Kidney tubule cell (primary cell): ENCODE measurements at places on chromosomes 11 and 22.

DNA sequence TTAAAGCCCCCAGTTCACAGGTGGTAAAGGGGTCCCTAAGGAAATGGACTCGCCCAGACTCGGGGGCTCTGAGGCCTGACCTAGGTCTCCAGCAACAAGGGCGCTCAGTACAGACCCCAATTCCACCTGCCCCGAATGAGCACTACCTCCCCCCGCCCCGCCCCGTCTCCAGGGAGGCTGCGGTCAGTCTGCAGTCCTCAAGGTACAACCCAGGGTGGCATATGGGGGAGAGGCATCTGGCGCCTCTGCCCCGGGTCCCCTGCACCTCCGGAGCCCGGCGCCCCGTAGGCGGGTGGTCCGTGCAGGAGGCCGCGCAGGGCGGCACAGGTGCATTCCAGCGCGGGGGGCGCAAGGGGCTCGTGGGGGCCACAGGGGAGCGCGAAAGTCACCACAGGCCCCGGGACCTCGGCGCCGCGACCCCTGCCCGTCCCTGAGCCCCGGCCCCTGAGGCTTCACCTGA is 361 bp downstream of the CTSD start:
- no peak for DNase-seq

DNA sequence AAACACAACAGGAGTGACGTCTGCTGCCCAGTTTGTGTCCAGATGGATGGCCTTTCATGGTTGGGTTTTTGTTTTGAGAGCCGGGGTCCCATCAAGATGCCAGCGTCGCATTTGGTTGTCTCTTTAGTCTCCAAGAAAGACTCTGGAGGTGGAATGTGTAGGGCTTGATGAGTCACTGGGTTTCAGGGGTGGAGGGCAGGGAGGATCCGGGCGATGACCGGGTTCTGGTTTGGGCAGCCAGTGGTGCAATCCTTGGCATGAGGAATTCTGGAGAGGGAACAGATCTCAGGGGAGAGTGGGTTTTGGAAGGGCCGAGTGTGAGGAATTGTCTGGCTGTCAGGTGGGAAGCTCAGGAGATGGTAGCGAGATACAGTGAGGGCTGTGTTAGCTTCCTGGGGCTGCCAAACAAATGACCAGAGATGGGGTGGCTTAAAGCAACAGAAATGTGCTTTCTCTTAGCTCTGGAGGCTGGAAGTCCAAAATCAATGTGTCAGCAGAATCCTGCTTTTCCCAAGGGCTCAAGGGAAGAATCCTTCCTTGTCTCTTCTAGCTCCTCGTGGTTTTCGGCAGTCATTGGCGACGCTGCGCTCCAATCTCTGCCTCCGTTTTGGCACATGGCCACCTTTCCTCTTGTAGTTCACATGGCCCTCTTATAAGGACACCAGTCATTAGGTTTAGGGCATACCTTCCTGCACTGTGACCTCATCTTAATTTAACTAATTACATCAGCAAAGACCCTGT is 26.4 kb upstream of the PPFIA1 start:
- peak; percentile 43 for DNase-seq

- no peak for DNase-seq
Observed at GRCh38 chr11:92455210-92455790, 230.7 kb downstream of the FAT3 start.

- peak; percentile 95 for DNase-seq
Observed at GRCh38 chr11:12854829-12855228, 154.3 kb upstream of the RASSF10 start.

GRCh38 chr22:46366327-46366731 is 30.8 kb downstream of the TRMU start:
- no peak for DNase-seq

GRCh38 chr11:102981324-102981910 is 25.9 kb upstream of the MMP13 start:
- DNase-seq: no peak

DNA sequence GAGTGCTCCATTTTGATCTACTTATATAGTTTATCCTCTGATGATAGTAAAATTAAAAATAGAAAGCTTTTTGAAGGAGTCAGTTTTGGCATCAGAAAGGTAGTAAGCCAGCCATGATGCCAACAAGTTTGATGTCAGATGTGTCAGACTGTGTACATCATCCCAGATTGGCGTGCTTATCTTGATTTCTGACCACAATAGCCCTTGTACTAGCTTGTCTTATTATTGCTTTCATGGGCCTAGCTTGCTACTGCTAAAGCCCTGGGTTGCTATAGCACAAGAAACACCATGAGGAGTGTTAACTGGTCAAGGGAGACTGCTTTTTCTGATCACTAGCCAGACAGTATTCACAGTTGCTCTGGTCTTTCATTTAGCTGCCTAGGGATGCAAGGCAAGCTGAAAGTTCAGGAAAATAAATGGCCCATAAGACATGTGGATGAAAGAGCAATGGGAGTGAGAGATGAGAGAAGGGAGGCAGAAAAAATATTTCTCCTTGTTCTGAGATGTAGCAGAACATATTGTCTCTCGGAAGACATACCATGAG is 1038.5 kb downstream of the JRKL start:
- DNase-seq: no peak

DNA sequence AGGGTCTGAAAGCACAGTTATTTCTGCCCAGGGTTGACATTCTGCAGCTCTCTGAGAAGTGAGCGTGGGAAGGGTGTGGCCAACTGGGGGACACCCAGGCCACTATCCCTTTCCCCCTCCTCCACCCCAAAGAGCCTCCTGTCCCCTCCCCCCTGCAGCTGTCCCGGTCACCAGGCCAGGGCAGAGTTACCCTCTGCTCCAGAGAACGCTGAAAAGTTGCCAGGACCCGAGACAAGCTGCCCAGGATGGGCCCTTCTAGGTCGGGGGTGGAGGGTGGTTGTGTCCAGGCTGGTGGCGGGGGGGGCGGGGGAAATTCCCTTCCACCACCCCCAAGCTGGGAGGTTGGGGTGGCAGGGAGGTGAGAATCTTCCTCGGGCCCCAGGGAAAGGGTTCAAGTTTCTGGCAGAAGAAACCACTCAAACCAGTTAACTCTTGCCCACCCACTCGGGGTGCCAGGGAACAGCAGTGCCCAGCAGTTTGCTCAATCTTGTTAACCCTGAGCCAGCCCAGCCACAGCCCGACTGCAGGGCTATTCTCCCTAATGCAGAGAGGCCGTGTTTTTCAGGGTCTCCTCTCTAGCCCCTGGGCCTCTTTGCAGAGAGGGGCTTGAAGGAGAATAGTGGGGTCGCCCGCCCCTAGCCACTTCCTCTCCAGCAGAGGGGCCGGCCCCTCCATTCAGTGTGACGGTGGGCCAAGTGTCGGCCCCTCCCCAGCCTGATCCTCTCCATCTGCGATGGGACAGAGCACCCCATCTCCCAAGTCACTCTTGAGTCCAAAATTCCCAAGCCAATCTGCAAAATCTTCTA is 697 bp downstream of the LGALS1 start:
- peak; percentile 35 for DNase-seq

GRCh38 chr11:117828611-117829368 is 4.2 kb upstream of the FXYD2 start:
- DNase-seq: peak; percentile 87

- DNase-seq: peak; percentile 76
Observed at GRCh38 chr11:17405232-17406005, 17.0 kb upstream of the KCNJ11 start.

GRCh38 chr22:44670220-44670988 is 31.6 kb upstream of the PRR5 start:
- no peak for DNase-seq

DNA sequence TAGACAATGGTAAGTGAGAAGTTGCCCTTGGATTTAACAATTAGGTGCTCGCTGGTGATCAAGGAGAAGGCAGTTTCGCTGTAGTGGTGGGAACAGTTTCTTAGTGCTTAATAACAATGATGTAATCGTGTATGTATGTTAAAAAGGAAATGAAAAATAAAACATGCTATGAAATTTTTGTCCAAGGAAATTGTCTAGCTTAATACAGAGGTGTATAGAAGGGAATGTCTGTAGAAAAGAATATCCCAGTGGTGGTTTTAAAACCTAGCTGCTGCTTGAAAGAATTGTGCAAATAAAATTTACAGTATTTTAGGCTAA is 53.1 kb downstream of the SWAP70 start:
- no peak for DNase-seq

- peak; percentile 10 for DNase-seq
Observed at GRCh38 chr11:4610258-4610935, 2.4 kb upstream of the TRIM68 start.

- DNase-seq: peak; percentile 82
Observed at GRCh38 chr22:33302049-33302545, 243.9 kb upstream of the SYN3 start.

GRCh38 chr11:13043912-13044628 is 35.0 kb downstream of the RASSF10 start:
- DNase-seq: no peak

DNA sequence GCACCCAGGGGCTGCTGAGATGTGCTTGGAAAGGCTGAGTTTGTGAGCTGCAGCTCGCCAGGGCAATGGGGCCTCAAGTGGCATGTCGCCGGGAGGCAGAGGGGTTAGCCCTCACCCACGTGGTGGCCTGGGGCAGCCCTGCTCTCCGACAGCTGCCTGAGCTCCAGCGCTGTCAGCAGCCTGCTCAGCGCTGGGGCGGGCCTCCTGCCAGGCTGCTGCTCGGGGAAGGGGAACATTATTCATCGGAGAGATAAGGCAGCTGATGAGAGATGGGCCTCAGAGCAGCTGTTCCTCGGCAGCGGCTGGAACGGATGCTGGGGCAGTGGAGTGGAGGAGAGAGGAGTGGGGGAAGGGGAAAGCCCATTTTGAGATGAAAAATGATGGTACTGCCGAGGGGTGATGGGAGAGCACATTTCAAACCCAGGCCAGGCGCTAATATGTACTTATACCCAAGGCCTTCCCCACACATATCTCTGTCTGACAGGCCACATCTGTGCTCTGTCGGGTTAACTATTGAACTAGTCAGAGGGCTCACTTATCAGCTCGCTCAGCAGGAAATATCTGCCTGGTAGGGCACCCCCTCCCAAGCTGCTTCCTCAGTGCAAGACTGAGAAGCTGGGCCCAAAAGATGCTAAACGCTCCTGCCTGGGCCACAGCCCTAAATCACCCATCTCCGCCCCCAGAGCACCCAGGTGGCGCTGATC is 79.5 kb downstream of the TIMP3 start:
- DNase-seq: peak; percentile 17

GRCh38 chr11:84022695-84023094 is 736.5 kb upstream of the CCDC90B start:
- DNase-seq: no peak

DNA sequence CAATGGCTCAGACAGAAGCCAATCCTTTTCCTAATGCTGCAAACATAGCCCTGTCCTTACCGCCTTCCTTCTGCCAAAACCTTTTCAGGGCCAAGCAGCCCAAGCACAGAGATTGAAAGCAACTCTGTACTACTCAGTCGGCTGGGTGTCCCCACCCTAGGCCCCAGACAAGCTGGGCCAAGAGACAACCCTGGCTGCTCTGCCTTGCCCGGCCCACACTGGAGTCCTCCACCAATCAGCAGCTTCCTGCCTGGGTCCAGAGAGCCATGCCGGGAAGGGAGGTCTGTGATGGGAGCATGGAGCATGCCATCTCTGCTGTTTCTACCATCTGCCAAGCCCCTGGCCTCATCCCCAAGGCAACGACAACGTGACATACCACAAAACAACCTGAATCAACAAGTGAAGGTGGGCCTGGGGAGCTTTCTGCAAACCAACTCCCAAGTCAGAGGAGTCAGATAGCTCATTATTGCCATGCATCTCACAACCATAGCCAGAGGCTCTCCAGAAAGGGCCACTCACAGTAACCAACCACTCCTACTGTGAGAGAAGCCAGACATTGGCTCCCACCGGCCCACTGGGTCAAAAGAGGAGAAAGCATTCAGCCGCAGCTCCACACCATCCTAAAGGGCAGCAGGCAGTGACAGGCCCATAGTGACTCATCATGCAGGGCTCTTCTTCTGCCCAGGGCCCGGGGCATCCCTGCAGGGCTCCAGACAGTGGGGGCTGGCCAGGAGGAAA is 18.2 kb downstream of the PATZ1 start:
- DNase-seq: no peak

DNA sequence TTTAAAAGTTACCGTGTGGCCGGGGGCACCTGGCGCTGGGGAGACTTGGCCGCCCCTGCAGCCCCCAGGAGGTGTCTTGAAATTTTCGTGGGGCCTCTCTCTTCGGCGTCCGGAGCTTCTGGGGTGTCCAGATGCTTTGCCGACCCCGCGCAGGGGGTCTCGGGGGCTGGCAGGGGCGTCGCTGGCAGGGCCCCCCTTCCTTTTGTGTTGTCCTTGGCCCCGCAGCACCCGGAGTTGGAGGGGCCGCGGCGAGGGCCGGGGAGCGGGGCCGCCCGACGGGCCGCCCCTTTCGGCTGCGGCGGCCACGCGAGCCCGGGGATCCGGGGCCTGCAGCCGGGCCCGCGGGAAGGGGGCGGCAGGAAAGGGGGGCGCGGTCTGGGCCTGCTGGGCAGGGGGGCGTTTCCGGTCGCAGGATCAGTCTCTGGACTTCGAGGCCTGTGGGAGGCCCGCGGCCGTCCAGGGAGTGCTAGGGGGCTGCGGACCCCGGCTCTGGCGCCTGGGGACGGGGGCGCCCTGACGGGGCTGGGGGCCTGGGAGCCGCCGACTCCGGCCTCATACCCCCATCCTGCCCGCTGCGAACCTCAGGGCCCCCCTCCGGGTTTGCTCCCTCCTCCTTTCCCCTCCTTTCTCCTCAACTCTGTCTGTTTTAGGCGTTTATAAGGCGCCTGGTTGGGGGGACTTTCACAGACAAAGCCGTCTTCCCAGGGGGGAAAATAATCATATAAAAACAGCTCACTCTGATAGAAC is 869 bp downstream of the ZC3H7B start:
- no peak for DNase-seq

GRCh38 chr22:16601437-16602223 is 9.0 kb upstream of the CCT8L2 start:
- peak; percentile 45 for DNase-seq

GRCh38 chr22:43447380-43447779 is 35.6 kb downstream of the MPPED1 start:
- DNase-seq: no peak

- no peak for DNase-seq
Observed at GRCh38 chr11:107157809-107158187, 139.5 kb upstream of the GUCY1A2 start.

GRCh38 chr11:46385169-46386004 is 3.9 kb downstream of the MDK start:
- DNase-seq: no peak

DNA sequence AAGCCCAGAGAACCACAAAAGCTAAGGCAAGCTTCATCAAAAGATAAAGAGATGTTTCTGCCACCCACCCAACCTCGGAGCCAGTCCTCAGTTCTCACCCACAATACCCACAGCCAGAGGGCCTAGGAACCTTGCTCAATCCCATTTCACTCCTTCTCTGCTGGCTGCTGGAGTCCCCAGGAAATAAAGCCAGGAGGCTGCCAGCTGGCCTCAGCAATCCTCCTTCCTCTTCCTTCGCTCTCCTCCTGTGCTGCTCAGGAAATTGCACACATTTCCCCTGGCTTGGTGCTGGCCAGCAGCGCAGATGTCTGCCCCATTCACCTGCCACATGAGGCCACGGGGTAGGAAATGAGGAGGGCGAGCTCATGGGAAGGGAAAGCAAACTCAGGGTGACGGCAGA is 91.8 kb upstream of the LDLRAD3 start:
- DNase-seq: no peak

GRCh38 chr11:63443714-63444113 is 47.3 kb downstream of the PLAAT5 start:
- no peak for DNase-seq
